Activated CD8-positive, alpha-beta T cell treated with anti-CD3 and anti-CD28 coated beads for 36 hours (primary cell): ENCODE measurements at places on chromosomes 2 and 18.
A peak's percentile ranks its signal among the peaks of the same experiment; 100 is the strongest.

GRCh38 chr2:64854773-64855237 lies 134.4 kb upstream of the SLC1A4 start:
- DNase-seq, result no peak

GRCh38 chr2:28004086-28004485 lies 113.6 kb downstream of the BABAM2 start:
- DNase-seq, result peak; percentile 46

GRCh38 chr2:74653589-74653984 lies 460 bp upstream of the SEMA4F start:
- DNase-seq, result no peak

DNA sequence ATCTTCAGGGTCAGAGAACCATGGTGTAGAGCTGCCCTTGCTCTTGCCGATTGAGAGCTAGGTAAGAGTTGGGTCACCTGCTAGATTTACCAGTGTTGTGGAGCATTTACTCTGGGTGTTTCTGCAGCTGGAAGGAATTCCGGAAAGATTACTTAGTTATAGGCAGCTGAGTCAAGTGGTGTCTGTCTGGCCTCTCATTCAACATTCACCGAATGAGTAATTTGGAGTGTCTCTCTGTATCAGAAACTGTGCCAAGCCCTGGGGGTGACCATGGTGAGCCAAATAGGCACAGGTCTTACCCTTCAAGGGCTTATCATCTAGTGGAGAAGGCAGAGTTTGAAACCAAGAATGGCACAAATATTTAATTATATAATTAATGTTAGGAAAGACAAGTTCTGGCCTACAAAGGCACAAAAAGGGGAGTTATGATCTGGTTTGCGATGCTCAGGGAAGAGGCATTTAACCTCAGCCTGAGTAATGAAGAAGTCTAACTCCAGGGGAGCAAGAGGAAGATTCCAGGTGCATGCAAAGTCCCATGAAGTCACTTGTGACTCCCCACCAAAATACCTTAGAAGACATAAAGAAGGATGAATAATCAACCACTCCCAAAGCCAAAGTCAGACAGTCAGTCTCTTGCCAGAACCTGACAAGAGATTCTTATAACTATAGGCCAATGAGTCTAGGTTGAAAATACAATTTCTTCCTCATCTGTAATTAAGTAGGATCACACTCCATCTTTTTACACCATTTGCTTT lies 12.5 kb downstream of the SETBP1 start:
- DNase-seq, result no peak

DNA sequence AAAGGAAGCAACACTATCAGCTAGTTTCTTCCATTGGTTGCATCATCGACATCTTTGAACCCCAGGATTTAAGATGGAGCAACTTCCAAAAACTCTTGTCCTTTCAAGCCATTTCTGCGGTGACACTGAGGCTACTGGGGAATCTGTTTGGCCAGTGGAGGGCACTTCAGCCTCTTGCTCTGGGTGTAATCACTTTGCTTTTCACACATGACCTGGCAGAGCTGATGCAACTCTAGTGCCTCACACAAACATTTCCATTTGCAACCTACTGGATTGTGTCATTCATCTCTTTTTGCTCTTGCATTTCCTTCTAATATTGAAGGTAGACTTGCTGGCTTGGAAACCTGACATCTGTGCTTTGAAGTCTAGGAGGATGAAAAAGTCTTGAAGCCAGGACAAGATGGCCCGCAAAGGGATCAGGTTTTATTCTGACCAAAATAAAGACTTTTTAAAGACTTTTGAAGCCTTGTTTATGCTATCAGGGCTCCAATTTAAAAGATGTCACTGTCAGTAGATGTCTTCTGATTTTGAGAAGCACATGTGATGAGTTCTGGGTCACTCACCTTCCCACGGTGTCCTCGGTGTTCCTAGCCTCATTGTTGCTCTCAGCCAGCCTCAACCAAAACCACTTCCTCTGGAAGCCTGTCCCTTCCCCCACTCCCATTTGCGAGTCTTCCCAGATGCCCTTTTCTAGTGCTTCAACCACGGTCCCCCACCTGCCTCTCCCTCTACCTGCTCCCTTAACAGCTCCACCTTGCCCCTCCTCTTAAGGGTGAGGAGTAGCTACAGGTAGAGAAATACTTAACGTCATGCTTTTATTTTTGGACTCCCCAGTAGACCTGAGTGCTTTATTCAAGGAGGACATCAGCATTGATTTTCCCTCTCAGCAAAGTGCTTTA lies 69.7 kb upstream of the KCNE4 start:
- DNase-seq, result peak; percentile 30

DNA sequence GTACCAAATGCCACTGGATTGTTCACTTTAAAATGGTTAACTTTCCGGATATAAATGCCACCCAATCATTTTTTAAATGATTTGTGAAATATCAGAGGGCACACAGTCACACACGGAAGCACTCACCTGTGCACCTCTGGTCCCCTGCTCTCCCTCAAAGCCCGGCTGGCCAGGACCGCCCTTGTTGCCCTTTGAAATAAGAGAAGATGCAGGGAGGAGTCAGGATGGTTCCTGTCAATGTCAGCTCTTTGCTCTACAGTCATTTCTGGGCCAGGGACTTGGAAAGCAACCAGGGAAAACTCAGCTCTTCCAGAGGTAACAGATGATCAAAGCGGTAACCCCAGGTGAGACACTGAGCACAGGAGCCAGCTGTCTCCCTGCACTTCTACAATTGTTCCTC lies 60.7 kb downstream of the COL6A3 start:
- no peak for DNase-seq
